Cardiac muscle cell (in vitro differentiated cells and primary cell): ENCODE measurements at places on chromosomes 1 and 21.

DNA sequence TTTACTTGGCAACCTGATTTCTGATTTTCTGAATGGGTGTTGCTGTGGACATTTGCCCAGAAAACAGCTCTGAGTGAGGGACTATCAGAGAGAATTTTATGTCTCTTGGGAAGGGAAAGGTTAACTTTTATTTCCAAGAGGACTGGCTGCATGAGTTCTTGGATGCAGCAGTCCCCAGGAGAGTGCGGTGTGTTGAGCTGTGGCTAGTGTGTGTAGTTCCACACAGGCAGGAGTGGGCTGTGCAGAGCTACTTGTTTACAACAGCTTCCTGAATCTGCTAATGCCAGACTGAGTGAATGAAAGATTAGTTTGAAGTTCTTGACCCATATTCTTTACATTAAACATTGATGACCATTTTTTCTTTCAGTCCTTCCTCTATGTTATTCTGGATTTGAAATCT lies 41.0 kb upstream of the APOBEC4 start:
- peak; percentile 36 for DNase-seq

- DNase-seq: peak; percentile 65
Measured at GRCh38 chr1:39132505-39133339, 71.8 kb upstream of the MACF1 start.

DNA sequence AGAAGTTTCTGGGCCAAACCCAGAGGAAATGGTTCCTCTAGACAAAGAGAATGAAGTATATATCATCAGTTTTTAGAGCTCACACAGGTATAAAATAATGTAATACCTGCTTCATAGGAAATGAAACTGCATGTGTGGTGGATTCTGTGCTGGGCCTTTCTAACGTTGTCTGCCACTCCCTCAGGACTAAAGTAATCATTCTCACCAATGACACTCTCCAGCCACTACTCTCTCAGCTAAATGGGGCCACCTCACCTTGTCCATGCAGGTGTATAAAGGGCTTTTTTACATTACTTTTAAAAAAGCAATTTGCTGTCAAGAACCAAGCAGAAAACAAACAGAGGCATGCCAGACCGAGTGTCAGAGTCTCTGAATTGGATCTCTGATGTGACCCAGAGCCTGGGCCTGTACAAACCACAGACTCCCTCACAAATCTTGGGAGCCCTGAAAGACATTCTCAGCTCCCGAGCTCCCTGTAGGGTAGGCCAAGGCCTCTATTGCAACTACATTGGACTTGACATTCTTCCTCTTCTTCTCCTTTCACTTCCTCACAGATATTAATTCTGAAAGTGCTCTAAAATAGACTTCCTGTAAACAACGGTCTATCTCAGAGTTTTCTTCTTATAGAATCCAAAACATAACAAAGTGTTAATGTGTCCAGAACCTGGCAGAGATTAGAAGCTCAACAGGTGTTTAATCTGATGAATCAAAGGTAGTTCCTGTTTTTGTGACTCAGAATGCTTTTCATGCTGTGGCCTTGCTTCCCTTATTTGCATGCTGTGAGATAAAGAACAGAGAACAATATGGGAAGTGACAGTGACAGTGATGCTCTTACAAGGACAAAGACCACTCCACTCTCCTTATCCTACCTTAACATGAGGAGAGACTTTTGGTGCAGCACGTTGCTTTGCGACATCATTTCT lies 8.6 kb downstream of the AIM2 start:
- no peak for DNase-seq

DNA sequence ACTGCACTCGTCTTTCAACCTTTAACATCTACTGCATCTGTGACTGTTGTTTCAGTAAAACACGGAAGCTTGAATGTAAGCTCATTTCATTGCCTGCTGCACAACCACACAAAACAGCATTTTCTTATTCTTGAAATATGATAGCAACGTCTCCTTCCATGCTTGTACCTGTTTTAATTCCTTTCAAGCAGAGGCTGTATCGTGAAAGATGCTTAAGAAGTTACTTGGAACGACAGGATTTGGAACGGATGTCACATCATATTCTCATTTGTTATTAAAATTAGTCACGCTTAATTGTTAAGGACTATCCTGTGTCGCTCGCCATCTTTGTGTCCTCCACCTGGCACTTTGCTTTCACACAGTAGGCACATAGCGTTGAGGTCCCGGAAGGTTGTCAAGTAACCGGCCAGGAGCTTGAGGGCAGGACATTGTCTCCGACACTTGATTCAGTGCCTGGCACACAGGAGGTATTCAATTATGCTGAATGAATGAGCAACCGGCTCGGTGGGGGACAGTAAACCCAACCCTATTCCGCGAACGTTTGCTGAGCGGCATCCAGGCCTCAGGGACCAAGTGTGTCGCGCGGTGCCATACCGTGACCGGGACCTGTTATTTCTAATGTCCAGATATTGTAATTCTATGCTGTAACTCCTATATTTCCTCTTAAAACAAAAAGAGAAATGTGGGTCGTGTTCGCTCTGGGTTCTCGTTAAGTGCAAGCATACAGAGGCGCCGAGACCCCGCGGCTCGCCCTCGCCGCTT lies 499 bp upstream of the SH3GLB1 start:
- no peak for DNase-seq

DNA sequence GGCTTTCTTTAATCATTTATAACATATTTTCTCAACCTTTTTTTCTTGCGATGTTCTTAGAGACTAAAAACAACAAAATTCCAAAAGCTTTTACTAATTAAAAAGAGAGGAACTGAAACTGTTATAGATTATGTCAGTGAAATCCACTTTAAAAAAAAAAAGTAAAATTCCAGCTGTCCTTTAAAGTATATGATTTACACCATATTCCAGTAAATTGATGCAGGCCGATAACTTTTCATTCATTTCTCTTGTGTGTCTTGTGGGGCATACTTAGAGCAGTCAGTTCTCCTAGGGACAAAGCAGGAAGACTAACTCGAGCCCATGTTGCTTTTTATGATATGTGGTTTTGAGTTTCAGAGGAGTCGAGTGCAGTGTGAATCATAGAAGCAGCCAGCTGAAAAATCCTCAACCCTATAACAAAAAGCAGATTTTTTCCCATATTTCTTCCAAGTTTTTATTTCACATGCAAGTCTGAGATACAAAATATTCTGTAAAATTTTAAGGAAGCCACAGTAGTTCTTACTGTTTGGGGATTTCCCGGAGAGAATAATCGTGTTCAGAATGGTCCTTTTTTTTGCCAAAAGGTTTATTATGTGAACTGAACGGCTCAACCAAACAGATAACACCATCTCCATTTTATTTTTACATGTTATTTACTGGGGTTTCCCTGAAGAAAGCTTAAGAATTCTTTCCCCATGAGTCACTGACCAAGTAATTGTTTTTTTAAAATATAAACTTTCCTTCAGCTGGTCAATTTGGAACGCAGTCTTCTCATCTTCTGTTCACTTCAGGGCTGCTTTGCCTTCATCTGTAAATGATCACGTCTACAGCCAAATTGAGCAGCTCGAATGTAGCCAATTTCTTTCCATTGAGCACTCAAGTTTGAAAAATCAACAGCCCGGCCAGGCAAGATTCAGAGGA lies 77.0 kb upstream of the C1orf105 start:
- DNase-seq: peak; percentile 84

GRCh38 chr1:234515821-234516241 lies 36.9 kb upstream of the TARBP1 start:
- DNase-seq: no peak

GRCh38 chr1:204878621-204879234 lies 8.1 kb downstream of the NFASC start:
- DNase-seq: no peak

DNA sequence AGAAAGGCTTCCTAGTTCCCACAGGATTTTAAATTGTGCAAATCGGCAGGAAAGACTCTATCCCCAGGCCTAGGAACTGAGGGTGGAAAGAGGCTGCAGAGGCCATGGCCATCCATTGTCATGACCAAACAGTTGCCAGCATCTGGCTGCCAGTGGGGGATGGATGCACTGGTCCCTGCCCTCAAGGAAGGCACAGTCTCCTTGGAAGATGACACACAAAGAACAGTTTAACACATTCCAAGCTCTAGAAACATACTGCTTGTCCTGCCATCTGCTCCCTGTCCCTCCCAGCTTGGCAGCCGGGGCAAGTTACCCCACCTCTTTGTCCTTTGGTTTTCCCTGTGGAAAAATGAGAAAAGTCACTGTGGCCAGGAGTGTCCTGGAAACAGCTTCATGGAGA lies 83.2 kb downstream of the BCAR3 start:
- no peak for DNase-seq

- DNase-seq: no peak
Measured at GRCh38 chr1:76294482-76295194, 220.1 kb downstream of the ST6GALNAC3 start.

DNA sequence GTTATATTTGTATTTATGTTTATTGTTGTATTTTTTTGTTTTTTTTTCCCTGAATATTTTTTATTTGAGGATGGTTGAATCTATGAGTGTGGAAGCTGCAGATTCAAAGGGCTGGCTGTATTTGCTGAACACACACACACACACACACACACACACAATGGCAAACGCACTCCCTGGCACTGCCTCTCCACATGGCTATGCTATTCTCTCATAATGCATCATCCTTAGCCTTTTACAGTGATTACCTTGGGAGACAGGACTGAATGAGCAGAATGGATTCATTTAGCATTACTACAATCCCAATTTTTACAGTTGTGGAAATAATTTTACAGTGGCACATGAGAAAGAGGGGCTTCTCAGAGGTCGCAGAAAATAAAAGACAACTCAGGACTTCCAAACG lies 390.1 kb downstream of the PCP4 start:
- no peak for DNase-seq

DNA sequence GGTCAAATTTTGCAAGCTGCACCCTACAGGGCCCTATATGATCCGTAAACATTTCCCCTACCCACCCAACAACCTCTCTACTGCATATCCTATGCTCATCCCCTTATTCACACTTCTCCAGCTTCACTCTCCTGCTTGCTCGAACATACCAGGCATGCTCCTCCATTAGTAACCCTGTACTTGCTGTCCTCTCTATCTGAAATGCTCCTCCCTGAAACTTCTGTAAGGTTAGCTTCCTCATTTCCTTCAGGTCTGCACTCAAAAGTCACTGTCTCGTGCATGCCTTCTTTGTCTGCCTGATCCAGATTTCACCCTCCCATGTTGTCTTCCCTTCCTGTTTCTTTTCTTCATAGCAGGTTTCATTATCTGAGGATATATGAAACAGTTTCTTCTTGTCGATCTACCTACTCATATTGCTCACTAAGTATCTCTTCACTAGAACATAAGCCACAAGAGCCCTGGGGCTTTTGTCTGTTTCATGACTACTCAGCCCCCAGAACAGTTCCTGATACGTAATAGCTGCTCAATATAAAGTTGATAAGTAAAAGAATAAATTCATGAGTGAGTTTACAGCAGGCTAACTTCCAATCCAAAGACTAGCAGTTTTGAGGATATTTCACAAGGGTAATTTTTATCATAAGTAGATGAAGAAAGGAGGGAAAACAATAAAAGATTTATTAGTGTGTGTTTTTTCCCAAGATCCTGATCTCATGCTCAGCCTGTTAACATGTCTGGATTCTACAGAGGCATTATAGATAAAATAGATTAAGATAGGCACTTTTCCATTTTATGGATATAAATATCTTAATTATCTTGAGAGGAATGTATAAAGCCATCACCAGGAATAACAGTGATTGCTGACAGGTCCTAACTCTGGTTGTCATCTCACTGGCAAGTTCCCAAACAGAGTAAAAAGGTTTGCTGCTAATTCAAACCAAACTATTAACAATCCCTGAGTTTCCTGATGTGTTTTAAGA lies 392.5 kb upstream of the ESRRG start:
- no peak for DNase-seq

DNA sequence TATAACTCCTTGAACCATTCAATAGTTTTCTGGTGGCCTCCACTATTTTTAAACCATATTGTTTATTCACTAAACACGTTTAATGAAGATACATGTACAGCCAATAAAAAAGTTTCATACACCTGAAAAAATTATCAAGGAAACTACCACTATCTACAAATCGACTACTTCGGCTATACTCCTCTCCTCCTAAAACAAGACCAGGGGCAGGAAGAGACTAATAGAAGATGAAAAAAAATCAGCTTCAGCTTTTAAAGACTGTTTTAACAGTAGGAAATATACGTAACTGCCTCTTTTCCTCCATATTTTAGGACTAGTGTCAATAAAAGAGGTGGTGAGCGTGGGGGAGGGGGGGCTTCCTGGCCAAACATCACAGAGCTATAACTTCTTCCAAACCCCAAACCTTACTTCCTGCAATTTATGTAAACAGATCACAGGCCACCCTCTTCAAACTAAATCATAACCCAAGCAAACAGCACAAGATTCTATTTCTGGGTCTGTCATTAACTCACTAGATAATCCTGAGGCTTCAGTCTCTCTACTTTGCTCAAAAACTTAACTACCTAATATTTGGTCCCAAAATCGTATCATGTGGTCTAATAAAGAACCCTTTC lies 15.1 kb downstream of the FOXJ3 start:
- DNase-seq: no peak

DNA sequence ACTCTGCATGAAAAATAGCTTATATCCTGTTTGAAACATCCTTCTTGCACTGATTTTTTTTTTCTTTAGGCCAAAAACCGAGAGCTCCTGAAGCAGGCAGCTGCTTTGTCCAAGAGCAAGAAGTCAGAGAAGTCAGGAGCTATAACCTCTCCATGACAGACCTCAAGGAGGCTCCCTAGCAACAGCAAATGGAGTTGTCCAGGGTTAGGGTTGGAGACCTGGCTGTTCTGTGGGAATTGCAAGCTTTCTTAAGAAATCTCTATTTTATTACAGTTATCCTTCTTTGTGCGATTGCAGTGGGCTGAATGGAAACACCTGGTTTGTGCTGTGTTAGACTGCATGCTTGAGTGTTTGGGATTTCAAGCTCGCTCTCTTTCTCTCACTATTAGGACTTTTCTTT lies 12.6 kb upstream of the STX12 start:
- DNase-seq: peak; percentile 54

DNA sequence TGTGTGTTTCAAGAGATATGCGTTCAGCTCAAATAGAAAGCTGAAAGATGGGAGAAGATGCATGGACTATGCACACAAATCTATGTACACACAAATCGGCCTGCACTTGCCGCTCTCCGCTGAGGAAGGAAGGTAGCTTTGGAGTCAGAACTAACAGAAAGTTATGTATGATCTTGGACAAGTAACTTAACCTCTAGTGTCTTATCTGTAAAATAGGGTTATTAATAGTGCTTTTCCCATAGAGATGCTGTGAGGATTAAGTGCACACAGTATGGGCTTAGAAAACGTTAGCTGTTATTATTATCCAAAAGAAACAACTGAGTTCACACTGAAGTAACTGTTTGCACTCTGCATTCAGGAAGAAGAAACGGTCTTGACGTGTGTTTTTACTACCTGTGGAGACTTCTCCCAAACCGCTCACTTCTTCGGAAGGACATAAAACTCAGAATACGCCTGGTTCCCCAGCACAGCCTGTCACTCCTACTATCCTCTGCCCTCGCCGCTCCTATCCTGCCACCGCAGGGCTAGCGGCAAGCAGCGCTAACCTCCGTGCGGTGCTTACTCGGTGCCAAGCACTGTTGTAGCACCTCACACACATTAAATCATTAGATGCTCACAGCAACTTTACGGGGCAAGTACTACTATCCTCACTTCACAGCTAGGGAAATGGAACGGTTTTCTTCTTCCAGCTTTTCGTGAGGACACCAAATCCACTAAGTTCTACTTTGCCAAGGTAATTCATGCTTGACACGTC lies 1.3 kb downstream of the TGFBR3 start:
- DNase-seq: peak; percentile 29
